NK-92 treated with Interleukin-12 subunit alpha and Interleukin-12 subunit beta, amount 100 ng/mL, for 24 hours (cell line): ENCODE measurements at places on chromosomes 2 and 18.

DNA sequence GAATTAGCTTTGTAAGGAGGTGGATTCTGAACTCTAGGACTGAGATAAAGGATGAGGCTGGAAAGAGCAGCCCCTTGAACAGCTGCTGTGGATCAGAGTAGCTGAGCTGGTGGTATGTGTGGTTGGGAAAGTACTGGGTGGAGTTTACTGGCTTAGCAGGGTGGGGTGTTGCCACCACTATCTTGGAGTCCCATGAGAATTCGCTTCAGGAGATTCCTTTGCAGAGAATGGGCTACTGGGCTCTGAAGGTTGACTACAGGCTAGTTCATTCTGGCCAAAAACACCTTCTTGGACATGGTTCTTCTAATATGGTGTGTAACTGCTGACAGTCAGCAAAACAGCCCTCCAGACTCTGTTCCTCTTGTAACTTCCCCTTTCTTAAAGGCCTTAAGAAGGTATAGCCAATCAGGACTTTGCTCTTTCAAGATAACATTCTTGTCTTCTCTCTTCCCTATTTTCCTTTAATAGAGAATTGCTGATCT is 52.7 kb downstream of the TET3 start:
- DNase-seq, result no peak

DNA sequence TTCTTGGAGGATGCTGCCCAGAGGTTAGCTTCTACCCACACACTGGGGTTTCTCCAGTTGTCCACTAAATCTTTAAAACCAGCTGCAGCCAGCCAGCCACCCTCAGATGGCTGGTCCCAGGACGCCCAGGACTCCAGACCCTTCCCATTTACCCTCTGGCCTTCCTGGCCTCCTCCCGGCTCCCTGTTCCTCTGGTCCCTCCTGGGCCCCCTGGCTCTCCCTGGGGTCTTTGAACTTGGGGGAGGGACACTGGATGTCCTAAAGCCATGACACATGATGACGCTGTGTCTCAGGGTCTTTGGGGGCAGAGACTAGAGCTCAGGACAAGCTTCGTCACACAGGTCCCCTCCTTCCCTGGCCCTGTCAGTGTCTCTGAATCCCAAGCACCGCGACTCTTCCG is 201.1 kb upstream of the HDAC4 start:
- DNase-seq, result no peak

DNA sequence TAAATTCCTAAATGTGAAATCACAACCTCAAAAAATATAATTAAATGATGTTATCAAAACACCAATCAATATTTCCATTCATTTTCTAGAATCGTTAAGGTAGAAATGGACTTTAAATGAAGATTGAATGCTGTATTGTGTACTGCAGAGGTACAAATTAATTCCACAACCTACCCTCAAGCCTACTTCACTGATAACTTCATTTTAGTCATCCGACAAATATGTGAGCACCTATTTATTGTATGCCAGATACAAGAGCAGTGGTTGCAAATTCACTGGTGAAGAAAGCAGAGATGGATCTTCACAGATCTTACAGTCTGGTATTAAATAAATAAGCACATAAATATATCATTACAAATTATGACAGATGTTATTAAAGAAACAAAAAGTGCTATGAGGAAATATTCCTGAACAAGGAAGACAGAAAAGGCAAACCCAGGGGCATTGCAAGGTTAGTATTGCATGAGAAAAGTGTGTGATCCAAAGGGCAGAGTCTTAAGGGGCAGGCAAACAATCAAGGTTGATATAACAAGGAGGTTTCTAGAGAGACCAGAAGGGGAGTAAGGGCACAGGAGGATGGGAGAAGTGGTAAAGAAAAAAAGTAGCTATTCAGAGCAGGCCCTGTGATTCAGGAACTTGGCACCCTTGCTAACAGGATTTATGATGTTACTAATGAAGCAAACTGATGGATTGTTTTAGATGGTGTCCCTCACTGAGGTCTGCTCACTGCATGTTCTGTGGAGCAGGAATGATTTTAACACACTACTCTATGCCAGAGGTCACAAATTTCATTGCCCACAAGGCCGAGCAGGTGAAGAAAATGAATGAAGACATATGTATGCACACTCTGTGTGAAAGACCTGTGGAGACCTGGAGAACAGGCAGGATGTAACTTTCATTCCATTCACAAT is 128.0 kb upstream of the CCDC150 start:
- DNase-seq, result no peak

DNA sequence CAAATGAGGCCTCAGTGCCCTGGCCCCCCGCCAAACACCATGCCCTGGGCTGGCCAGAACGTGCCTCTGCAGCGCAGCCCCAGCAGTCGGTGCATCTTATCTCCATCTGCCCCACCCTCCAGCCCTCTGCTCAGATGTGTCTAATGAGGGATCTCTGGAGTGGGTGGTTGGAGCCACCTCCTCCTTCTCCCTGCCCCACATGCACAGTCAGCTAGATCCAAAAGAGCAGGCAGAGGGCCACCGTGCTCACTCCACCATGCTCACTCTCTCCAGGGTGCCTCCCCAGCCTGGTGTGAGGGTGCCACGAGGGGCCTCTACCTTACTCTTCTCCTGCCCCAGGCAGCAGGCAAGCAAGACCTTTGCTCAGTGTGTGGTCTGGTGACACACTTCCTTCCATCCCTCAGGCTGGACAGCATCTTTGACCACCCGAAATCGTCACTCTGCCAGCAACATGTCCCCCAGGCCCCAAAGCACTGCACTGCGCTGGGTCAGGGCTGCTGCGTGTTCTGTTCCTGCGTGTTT is 266.1 kb upstream of the HDAC4 start:
- DNase-seq, result no peak

GRCh38 chr2:18271370-18272147 is 288.9 kb downstream of the RDH14 start:
- DNase-seq, result no peak

DNA sequence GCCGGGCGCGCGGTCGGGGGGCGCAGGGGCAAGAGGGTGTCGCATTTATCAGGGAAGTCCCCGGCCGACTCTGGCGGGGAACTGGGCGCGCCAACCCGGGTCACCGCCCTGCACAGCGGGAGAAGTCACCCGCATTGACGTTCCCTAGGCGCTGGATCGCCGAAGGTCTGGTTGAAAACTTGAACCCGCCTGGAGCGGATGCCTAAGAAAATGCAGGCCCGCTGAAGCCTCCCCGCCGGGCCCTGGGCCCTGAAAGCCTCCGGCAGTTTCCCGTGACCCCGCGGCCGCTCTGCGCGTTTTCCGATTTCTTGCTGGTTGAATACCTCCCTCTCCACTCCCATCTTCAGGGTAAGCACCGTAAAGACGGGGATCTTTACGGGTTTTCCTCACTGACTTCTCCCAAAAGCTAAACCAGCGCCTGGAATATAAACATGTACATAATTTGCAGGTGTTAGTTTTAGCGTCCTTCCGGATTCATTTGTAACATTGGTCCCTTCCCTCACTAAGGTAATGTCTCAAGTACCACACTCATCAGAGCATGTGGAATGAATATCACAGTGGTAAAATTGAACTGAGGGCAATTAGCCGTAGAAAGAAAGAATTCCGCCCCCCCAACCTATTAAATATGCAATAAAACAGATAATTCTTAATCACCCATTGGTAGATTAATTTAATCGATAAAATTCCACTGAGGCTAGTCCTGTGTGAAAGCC is 675 bp upstream of the SPIRE1 start:
- DNase-seq, result no peak
